ENCODE measurements at places on chromosomes 4 and X.

DNA sequence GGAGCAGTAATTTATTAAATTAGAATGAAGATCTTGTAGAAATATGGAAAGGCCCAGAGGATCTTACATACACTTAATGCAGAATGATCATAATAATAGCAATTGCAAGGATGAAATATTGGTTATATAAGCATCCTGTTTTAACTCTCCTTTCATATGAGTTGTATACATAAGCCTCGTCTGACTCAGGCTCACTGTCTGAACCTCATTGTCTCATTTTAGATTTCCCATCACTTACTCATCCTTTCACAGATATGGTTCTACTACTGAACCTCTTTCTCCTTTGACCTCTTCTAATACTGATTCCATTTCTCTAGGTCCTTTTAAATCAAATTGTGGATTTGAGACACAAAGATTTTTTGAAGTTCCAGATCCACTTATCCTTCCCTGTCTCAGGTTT lies 277.3 kb upstream of the TRPC5 start:
- DNase-seq, result no peak

- no peak for DNase-seq
Measured at GRCh38 chrX:41240509-41240908, 93.5 kb upstream of the DDX3X start.

- no peak for DNase-seq
Measured at GRCh38 chrX:10165580-10166247, 8.9 kb downstream of the CLCN4 start.

- DNase-seq, result no peak
Measured at GRCh38 chr4:102809190-102809589, 18.2 kb downstream of the UBE2D3 start.

GRCh38 chrX:146449243-146449642 lies 360.3 kb upstream of the CXorf51B start:
- no peak for DNase-seq

Measured in caudate nucleus (tissue), 63 donors.